ENCODE measurements at places on chromosomes 16 and 17. TPM values are rescaled to one million over a fixed set of nuclear protein-coding genes. Genes with fewer than 3 reads are reported as not detected.

CLEC18C gene
- 0.35 TPM for polyA plus RNA-seq

HSF4 gene
- 4.3 TPM for polyA plus RNA-seq

CHAD gene
- 5.7 TPM for polyA plus RNA-seq

KIAA0513 gene
- polyA plus RNA-seq: 7.4 TPM

DNA sequence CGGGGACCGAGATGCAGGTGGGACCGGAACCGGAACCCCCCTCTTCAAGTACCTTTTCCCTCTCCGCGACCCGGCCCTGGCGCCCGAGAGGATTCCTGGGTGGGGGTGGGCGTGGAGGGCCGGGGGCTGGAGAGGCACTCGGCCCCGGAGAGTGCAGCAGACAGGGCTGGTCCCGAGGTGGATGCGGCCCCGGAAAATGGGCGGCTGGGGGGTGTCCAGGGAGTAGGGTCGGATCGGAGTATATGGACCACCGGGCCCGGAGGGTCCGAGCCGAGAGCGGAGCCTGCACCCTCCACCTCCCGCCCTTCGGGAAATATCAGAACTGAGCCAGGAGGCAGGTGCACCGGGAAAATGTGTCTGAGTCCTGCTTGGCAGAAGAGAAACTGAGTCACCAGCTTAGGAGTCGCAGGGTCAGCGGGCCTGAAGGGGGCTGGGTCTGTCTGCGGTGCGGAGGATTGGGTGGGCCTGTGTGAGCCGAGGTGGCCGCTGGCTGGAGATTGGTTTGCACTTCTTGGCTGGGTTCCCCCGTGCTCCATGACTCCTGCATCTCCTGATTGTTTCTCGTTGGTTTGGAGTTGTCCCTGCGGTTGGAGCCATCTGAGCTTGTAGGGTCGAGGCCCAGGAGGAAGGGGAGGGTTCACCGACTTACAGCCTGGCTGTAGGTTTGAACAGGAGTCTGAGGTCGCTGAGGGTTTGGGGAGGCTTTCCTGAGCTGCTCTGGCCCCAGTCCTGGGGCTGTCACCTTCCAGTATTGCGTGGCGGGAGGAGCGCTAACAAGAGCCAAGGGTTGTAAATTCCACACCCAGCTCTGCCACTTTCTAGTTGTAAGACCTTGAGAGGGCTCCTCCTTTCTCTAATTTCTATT lies 518 bp downstream of the SH2B1 start:
- no peak for DNase-seq
